ENCODE measurements at places on chromosomes 6 and 20.
A peak's percentile ranks its signal among the peaks of the same experiment; 100 is the strongest.

- no peak for DNase-seq
Observed at GRCh38 chr6:13453771-13454251, 33.6 kb downstream of the GFOD1 start.

GRCh38 chr20:22626496-22626895 lies 42.1 kb upstream of the FOXA2 start:
- no peak for DNase-seq

DNA sequence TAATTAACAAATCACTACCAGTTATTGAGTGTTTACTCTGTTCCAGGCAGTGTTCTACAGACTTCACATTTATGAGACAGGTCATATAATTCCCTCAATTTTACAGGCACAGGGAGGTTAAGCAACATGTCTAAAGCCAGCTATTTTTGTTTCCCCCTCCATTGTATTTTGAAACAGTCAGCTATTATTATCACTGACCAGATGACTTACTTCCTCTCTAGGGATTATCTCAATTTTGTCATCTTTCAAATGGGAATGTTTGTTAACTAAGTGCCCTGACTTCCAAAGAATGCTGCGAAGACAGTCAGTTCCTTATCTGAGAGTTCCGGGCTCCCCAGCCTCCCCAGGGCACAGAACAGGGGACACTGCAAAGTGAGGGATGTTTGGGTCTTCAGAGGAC lies 5.6 kb upstream of the CNPY3 start:
- DNase-seq: peak; percentile 59

- peak; percentile 83 for DNase-seq
Observed at GRCh38 chr6:25756382-25757363, 2.1 kb downstream of the SLC17A4 start.

- DNase-seq: no peak
Observed at GRCh38 chr20:62782893-62783278, 13.4 kb upstream of the MRGBP start.

DNA sequence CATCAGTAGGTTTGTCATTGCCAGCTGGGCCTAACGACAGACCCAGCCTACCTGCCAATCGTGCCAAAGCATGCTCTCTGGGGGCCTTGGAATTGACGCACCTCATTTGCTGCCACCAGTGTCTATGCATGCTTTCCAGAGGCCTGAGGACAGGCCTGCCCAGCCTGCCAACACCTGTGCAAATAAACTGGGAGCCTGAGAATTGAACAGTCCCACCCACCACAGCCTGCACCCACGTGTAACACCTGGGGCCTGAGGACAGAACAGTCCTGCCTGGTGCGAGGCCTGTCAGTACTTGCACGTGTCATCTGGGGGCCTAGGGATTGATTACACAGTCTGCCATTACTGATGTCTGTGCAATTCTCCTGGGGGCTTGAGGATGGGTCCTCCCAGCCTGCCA lies 6.2 kb upstream of the RNF217 start:
- no peak for DNase-seq

GRCh38 chr20:49705358-49705757 lies 8.3 kb downstream of the B4GALT5 start:
- no peak for DNase-seq

GRCh38 chr6:105892577-105893262 lies 193.4 kb upstream of the PRDM1 start:
- peak; percentile 98 for DNase-seq

DNA sequence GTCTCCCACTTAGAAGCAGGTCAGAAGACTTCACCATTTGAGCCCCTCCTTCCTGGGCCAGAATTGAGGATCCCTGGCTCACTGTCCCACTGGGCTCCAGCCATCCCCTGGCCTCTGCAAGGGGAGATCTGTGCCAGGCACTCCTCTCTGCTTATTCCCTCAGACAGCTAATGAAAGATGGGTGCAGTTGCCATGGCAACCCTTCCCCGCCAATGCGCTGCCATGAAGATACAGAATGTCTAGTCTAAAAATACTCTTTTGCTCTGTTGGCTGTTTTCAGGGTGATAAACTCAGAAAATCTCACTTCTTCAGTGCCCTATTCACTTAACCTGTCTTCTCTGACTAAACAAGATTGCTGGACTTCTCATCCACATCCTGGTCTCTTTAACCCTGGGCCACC lies 13.6 kb upstream of the TTLL2 start:
- no peak for DNase-seq

DNA sequence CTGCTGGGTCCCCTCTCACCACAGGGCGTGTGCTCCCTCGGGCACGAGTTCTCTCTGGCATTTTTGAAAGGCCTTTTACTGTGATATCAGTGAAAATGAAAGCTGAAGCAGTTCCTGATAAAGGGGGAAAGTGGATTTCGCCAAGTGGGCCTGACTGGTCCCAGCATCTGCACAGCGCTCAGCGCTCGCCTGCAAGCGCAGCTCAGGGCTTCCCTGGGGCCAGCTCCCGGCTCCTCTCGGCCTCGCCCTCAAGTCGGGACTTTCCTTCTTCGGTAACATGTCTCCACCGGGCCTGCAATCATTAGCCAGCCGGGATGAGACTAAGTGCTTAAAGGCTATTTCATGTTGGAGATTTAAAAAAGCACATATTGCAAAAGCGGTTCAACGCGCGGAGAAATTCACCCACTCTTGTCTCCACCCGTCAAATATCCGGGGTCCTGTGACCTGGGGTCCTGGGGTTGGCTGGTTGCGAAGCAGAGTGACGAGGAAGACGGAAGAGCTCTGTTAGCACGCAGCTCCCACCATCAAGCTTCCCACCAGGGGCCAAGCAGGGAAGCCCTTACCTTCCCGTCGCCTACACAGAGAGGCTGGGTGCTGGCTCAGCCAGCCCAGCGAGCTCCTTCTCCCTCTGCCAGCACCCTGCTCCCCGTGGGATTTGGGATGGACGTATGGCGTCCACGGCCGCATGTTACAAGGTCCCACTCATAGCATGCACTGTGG lies 114.1 kb downstream of the SMOC2 start:
- DNase-seq: no peak

DNA sequence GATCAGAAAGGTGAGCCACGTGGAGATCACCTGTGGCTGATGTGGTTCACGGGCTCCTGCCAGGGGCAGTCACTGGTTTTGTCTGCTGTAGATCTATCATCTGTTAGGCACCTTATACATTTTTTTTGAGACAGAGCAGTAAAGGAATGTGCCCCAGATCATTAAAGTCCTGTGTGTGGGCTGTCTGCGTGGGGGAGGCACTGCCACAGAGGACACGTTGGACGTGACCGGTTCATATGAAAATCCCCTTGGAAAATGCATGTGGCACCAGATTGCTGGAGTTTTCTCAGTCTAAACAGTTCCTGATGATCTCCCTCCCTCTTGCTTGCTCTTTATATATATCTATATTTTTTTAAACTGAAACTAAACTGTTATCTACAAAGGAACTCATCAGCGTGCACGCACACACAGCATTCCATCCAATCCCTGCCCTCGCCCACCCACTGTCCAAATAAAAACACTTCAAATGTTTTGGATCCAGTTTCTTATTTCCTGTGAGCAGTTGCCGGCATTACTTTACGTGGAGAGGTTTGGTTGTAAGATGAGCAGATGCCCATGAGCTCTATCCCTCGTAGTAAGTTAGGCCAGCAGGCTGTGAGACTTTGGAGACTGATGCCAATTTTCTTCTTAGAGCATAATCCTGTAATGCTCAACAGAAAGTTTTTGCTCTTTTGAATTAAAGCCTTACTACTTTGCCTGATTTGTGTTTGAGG lies 161.6 kb upstream of the EXOC2 start:
- peak; percentile 27 for DNase-seq

DNA sequence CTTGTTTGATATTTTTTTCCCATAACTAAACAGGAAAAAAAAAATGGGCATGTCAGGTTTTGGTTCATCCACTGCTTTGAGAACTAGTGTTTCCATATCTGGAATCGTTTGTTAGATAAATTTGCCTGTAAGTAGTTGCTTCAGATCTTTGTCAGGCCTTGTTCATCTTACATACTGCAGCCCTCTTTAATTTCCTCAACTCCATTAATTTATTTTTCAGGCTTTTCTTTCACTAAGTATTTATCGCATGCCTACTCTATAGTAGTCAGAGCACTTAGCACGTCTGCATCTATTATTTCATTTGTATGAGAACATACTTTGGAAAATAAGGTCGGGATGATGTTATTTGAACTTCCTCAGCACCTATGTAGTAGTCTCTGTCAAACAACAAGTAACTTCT lies 80.9 kb downstream of the CAP2 start:
- no peak for DNase-seq

DNA sequence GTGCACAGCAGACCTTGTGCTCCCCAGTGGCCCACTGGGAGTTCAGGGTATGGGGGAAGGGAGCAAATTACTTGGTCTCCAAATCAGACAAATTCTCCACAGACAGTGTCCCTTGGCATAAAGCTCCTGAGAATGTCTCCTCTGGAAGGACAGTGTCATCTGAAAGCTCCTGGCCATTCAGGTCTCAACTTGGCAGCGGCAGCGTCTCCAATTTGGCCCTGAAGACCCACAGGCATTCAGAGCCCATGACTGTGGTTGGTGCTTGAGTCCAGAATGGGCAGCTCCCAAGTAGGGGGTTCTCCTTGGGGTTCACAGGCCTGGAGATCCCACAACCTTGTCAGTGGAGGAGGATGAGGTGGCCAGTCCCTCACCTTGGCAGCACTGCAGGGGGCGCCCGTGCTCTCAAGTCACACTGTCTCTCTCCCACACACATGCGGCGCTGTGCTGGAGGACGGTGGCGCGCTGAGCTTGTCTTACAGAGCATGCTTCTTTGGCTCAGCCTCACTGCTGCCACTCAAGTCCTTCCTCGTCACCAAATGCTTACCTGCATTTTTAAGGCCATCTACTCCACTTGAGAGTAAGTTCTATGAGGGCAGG lies 20.7 kb downstream of the DYNLRB1 start:
- peak; percentile 44 for DNase-seq

- DNase-seq: no peak
Observed at GRCh38 chr6:168400037-168400436, 40.9 kb upstream of the SMOC2 start.

GRCh38 chr6:170227521-170227983 lies 63.3 kb downstream of the DLL1 start:
- no peak for DNase-seq

DNA sequence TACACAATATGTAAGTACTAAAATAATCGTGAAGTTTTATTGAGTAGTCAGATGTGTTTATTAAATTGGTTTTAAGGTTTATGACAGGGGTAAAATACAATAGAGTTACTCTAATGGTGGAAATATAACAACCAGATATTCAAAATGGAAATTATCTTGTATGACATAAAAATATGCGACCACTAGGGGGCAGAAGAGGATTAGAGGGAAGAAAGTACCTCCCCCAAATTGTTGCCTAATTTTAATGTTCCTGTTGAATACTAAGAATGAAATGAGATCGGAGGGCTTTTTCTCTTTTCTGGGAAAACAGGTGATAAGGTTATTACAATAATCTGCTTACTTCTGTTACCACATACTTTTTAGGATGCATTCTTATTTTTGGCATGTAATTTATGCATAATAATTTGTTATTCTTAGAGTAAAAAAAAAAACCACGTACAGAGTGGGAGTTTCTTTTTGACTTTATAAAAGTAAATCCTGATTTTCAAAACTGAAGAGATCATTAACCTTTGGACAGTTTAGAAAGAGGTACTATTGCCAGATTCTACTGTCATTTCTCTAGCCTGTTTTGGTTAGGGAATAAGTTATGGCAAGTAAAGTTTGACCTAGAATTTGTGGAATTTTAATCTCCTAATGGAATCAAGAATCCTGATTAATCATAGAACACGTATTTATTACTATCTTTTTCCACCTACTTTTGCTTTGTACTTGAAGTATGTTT lies 159.2 kb downstream of the CD109 start:
- peak; percentile 90 for DNase-seq

- DNase-seq: no peak
Observed at GRCh38 chr6:136534268-136534667, 16.0 kb downstream of the MAP7 start.

DNA sequence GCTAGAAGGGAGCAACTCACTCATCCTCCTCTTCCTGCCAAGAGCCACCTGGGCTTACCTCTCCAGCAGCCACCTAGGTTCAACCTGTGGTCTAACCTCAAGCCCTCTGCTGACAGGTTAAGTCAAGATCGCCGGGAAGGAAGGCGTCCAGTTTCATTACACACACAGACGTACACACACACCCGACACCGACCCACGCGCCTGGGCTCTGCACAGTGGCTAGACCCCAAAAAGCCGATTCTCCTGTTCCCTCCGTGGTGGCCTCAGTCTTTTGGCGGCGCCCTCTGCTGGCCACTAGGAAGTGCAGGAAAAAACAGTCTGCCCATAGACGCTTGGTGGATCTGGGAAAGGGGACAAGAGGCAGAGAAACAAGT lies 52.8 kb downstream of the MRPL14 start:
- no peak for DNase-seq

GRCh38 chr6:10694302-10695085 lies at the start of the genes C6orf52 and PAK1IP1:
Gene C6orf52, minus strand, starts transcription at chr6:10694616. Its CDS starts 7,066 bp downstream, at chr6:10687550.
Gene PAK1IP1, plus strand, starts transcription at chr6:10694972. Its CDS starts 14 bp downstream, at chr6:10694986.
- DNase-seq: peak; percentile 98

DNA sequence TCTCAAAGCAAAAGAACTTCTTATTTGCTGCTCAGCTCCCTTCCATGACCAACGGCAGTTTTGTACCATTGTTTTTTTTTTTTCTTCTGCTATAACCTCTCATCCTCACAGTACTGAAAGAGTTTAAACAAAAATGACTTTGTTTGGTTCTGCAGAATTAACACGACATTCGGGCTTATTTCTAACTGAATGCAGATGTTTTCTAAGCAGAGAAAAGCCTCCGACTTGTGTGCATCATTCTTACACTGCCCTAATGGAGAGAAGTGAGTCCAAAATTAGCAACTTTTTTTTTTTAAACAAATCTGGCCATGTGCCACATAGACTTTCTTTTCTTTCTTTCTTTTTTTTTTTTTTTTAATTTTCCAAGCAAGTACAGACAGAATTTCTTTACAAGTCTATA lies 382.7 kb downstream of the HDGFL1 start:
- DNase-seq: no peak

DNA sequence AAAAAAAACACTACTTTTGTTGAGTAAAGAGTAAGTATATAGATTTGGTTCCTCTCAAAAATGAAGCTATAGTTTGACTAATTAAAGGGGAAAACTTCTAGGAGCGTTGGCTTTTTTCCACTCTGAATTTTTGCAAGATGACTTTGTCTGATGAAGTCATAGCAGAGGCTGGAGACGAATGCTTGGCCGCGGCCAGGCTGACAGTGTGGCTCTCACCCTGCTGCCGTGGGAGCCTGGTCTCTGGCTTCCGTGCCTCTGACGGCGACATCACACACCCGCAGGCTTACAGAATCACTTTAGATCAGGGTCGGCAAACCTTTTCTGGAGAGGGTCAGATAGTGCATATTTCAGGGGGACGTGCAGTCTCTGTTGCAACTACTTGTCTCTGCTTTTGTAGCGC lies 145.0 kb downstream of the PHACTR3 start:
- DNase-seq: no peak

DNA sequence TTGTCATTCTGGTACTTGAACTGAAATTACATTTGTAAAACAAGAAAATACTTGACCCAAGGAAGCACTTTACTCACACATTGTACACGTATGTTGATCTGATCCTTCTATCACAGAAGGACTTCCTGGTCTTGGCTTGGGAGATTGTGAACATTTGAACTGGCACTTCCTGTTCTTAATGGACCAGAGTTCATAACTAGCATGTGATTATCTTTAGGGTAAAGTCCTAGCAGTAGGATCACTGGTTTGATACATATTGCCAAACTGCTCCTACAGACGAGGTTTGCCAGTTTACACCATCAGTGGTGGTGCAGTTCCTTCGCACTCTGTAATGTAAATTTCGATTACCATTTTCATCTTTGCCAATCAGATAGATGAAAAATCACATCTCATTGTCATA lies 12.7 kb downstream of the HECA start:
- DNase-seq: peak; percentile 25

GRCh38 chr6:116136933-116137340 lies 11.0 kb upstream of the COL10A1 start:
- no peak for DNase-seq
